ENCODE measurements at places on chromosomes 7 and 10.
A peak's percentile ranks its signal among the peaks of the same experiment; 100 is the strongest.

- no peak overlapping the region for H3K27ac ChIP-seq
These were observed 352.7 kb upstream of the SEMA3A start for GRCh38 chr7:84547331-84547730.

DNA sequence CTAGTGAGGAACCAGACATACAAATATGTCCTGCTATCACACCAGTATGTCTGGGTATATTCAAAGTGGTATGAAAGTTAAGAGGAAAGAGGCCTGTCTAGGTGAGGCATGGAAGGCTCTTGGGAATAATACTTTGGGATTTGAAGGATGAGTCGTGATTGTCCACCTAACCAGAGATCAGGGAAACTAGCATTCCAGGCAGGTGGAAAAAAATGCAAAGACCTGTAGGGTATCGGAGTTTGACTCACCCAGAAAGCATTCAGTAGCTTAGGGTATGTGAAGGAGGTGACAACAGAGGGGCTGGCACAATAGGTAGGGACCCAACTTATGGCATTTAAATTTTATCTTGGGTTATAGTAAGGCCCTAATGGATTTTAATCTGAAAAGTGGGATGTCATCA lies 950 bp upstream of the GCC1 start:
- H3K27ac ChIP-seq = peak overlapping the region; percentile 33
- peaks cover 29% of the 10 kb centered on the region for H3K36me3 ChIP-seq
- H3K27me3 ChIP-seq = no peaks in the 10 kb centered on the region
- peak overlapping the region; percentile 93 for H3K4me3 ChIP-seq
- peaks cover 45% of the 10 kb centered on the region for H3K4me1 ChIP-seq
- no peak for DNase-seq

DNA sequence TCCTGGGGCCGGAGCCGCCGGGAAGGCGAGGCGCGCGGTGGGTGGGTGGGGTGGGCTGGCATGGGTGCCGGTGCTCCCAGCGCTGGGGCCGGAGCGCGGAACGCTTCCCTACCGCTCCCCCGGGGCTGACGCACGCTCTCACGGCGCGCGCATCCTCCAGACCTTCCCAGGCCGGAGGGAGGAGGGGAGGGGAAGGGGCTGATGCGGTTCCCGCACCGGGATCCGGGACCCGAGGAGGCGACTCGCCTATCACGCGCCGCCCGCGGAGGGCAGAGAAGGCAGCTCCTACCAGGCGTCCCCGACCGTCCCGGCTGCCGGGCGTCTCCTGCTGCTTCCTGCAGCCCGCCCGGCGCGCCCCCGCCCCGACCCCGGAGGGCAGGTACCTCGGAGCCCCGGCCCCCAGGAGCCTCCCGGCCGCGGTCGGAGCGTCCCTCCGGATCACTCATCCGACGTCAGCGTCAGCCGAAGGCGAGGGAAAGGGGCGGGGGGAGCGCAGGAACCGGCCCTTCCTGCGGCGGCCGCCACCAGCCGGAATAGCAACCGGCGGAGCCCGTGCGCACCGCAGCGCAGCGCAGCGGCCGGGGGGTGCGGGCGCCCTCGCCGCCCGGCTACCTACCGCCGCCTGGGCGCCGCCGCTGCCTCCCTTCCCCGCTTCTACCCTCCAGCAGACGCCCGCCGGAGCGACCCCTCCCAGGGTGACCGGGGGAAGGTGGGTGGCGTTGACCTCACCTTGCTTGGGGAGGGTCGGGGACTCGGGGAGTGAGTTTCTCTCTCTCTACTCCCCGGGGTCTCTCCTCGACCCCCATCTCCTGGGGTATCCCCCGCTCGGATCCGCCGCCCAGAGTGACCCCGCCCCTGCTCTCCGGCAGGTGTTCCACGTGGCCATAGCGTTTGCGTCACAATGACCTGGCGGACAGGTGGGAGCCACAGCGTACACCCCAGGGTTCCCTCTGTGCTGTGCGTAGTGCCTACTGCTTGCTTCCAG lies at the start of gene ICA1:
TSS of gene ICA1 (minus strand) at position 457 of the 985 bp plus-strand sequence. CDS start 26,241 bp downstream, outside the sequence.
- peaks cover 65% of the 10 kb centered on the region for H3K27me3 ChIP-seq
- DNase-seq = peak; percentile 26
- H3K4me1 ChIP-seq = peaks cover 6% of the 10 kb centered on the region
- no peak within 1 kb of the TSS for H3K27ac ChIP-seq
- no peaks in the 10 kb centered on the region for H3K36me3 ChIP-seq
- peak within 1 kb of the TSS; percentile 71 for H3K4me3 ChIP-seq

GRCh38 chr7:45256309-45256708 lies 98.7 kb downstream of the RAMP3 start:
- peaks cover 7% of the 10 kb centered on the region for H3K27me3 ChIP-seq
- DNase-seq = no peak
- no peak overlapping the region for H3K27ac ChIP-seq
- no peaks in the 10 kb centered on the region for H3K36me3 ChIP-seq
- no peaks in the 10 kb centered on the region for H3K4me1 ChIP-seq
- no peak overlapping the region for H3K4me3 ChIP-seq

- no peak for DNase-seq
- no peaks in the 10 kb centered on the region for H3K27me3 ChIP-seq
- H3K27ac ChIP-seq = no peak overlapping the region
- H3K4me3 ChIP-seq = no peak overlapping the region
These were observed 193.7 kb downstream of the RNLS start for GRCh38 chr10:88389456-88389855.

- peaks cover 6% of the 10 kb centered on the region for H3K36me3 ChIP-seq
- peaks cover 7% of the 10 kb centered on the region for H3K4me1 ChIP-seq
- H3K4me3 ChIP-seq = no peak overlapping the region
- no peaks in the 10 kb centered on the region for H3K27me3 ChIP-seq
- no peak overlapping the region for H3K27ac ChIP-seq
- no peak for DNase-seq
These were observed 129.1 kb downstream of the SND1 start for GRCh38 chr7:127781081-127781480.

DNA sequence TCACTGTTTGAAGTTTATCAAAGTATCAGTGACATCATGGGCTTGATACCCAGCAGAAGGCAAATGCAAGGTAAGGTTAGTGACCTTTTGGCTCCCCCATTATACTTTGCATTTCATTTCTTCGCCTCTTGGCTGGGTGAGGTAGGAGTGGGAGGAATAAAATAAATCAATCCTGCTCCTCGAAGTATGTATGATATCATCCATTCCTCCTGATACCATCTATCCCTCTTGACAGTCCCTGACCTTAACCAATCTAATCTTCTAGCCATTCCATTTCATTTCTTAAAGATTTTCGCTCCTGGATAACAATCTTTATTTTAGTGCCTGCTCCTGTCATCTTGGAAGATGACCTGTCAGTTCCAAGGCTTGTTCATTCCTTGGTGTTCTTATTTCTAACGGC lies 1083.3 kb downstream of the NXPH1 start:
- no peak overlapping the region for H3K4me3 ChIP-seq
- H3K27me3 ChIP-seq = no peaks in the 10 kb centered on the region
- H3K4me1 ChIP-seq = no peaks in the 10 kb centered on the region
- no peaks in the 10 kb centered on the region for H3K36me3 ChIP-seq
- no peak overlapping the region for H3K27ac ChIP-seq
- DNase-seq = no peak

DNA sequence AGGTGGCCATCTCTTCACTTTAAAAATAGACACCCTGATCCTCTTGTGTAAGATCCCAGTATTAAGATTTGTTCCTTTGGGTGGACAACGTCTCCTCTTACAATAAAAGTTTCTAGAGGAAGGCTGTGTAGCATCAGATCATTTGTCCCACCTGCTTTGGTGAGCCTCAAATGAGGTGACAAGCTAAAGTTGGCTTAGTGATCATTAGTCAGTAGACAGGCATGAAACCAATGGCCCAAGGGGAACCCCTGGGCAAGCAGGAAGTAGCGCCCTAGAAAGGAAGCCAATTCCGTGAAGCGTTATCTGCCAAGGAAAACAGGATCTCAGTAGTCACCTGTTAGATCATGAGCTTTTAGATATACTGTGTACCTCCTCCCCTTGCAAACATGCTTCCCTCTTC lies 66.8 kb downstream of the PCGF5 start:
- no peak overlapping the region for H3K27ac ChIP-seq
- H3K4me1 ChIP-seq = no peaks in the 10 kb centered on the region
- no peak overlapping the region for H3K4me3 ChIP-seq
- no peaks in the 10 kb centered on the region for H3K27me3 ChIP-seq
- no peak for DNase-seq
- H3K36me3 ChIP-seq = peaks cover 2% of the 10 kb centered on the region

DNA sequence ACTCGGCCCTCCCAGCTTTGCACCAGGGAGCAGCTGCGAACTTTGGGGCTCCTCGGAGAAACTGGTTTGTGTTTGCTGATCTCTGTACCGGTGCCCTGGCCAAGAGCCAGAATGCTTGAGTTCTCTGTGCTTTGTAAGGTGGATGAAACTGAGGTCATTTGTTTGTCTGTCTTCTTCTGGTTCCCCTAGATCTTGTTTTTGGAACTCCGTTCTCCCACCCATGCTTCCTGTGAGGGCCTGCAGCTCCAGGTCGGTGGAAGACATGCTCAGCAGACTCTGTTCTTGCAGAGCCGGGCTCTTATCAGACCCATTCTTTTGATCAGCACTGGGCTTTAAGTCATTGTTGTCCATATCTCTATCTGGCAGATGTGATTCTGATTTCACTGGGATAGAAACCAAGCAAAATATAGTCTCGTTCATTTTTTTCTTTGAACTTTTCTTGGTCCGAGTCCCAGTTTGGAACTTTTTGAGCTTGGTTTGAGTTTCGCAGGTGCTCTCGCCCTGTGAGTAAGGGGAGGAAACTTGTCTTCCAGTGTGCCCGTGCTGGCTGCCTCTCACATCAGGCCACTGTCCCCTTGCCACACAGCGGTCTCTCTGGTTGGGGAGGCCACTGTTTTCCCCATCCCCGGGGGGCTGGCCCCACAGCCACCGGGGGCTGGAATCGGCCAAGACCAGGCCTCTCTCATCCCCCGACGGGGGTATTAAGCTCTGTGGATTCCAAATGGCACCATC lies 31.2 kb downstream of the JCAD start:
- peak overlapping the region; percentile 87 for H3K27ac ChIP-seq
- DNase-seq = peak; percentile 29
- H3K27me3 ChIP-seq = peaks cover 2% of the 10 kb centered on the region
- H3K4me3 ChIP-seq = peak overlapping the region; percentile 90
- peaks cover 24% of the 10 kb centered on the region for H3K36me3 ChIP-seq

GRCh38 chr7:73706126-73707044 lies 13.1 kb downstream of the STX1A start:
- peak overlapping the region; percentile 39 for H3K27ac ChIP-seq
- no peak overlapping the region for H3K4me3 ChIP-seq
- H3K27me3 ChIP-seq = no peaks in the 10 kb centered on the region
- peaks cover 14% of the 10 kb centered on the region for H3K36me3 ChIP-seq
- no peak for DNase-seq
- H3K4me1 ChIP-seq = no peaks in the 10 kb centered on the region

DNA sequence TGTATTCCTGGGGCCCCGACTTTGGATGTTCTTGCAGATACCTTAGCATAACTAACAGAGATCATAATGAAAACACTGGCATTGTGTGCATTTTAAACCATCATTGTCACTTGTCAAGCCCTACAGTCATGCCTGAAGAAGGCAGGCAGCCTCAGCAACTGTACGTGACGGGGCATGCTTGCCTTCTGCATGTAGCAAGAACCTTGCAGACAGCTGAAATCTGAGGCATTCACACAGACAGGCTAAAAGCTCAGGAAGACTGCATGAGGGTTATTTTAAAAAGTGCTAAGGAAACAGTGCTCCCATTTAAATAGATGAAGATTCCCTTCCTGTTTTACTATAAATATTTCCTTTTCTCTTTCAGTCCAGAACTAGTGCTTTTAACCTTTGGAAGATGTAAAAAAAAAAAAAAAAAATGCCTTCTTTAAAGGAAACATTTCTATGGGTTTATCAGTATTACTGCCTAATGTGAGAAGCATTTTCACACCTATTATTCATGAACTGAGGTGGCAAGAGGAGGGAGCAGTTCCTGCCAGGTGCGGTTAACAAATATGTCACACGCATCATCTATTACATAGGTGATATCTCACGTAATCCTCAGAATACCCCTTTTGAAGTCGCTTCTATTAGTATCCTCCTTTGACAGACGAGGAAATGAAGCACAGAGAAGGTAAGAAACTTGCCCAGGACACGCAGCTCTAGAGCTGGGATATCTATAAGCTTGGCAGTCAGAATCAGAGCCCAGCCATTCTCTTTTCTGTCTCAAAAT lies 88.1 kb downstream of the PRKCQ start:
- DNase-seq = no peak
- H3K4me3 ChIP-seq = peak overlapping the region; percentile 44
- peaks cover 24% of the 10 kb centered on the region for H3K4me1 ChIP-seq
- H3K27ac ChIP-seq = peak overlapping the region; percentile 64

- no peaks in the 10 kb centered on the region for H3K27me3 ChIP-seq
- peaks cover 22% of the 10 kb centered on the region for H3K4me1 ChIP-seq
- peak; percentile 74 for DNase-seq
These were observed 14.0 kb downstream of the DNAJB12 start for GRCh38 chr10:72340510-72341261.

DNA sequence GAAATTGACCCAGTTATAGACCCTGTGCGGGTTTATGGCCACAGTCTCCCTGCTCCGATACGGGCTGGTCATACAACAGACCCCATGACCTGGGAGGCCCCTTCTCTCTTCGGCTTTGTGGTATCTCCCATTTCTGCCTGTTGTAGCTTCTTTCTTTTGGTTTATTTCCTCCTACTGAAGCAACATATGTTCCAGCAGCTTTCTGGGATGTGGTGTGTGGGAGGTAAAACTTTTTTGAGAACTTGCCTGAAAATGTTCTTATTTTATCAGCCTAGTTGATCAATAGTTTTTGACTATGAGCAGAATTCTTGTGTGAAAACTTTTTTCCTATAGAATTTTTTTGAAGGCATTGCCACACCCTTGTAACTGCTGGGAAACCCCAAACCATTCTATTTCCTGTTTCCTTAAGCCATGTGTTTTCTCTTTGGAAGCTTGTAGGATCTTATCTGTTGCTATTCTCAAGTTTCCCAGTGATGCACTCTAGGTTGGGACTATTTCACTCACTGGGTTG lies 80.0 kb downstream of the DAGLB start:
- no peak overlapping the region for H3K27ac ChIP-seq
- no peaks in the 10 kb centered on the region for H3K36me3 ChIP-seq
- H3K27me3 ChIP-seq = no peaks in the 10 kb centered on the region
- no peak for DNase-seq
- peaks cover 5% of the 10 kb centered on the region for H3K4me1 ChIP-seq

GRCh38 chr7:47540387-47541350 lies 41.2 kb downstream of the TNS3 start:
- peaks cover 14% of the 10 kb centered on the region for H3K27me3 ChIP-seq
- H3K4me1 ChIP-seq = no peaks in the 10 kb centered on the region
- no peak overlapping the region for H3K4me3 ChIP-seq
- DNase-seq = no peak
- H3K27ac ChIP-seq = no peak overlapping the region
